ENCODE measurements at places on chromosomes 11 and 22. TPM values are rescaled to one million over a fixed set of nuclear protein-coding genes. Genes with fewer than 3 reads are reported as not detected.

OR6T1 gene
- not detected for polyA plus RNA-seq

KRTAP5-11 gene
- not detected for polyA plus RNA-seq

NTM gene
- polyA plus RNA-seq: 0.24 TPM

ARHGAP20 gene
- 0.60 TPM for polyA plus RNA-seq

C22orf15 gene
- 0.14 TPM for polyA plus RNA-seq

SCGB1C1 gene
- polyA plus RNA-seq: not detected

KRTAP5-2 gene
- polyA plus RNA-seq: not detected
